ENCODE measurements at places on chromosomes 6 and 20.
A peak's percentile ranks its signal among the peaks of the same experiment; 100 is the strongest.

DNA sequence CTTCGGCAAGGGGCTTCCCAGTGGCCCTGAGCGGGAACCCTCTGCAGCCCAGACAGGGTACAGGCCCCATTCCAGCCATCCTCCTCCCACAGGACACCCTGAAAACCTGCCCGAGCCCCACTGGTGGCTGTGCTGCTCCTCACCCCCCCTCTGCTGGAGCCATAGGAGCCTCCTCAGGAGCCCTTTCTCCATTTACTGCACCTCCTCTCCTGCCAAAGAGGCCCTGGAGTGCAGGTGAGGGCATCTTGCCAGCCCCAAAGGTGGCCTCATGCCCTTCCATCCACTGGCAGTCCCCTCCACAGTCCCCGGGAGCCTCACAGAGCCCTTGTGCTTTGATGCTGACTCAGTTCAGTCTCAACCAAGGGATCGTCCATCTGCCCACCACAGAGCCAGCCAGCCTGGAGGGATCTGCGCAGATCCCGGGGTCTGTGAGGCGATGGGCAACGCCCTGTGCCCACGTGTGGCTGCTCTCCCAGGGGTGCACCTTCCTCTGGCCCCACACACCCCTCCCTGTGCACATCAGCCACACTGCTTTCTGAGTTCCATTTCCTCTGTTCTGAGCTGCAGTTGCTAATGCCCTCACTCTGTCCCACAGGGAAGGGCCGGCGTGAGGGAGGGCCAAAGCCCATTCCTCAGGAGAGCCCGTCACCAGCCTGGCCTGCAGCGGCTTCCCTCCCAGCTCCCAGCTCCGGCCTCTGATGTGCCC lies 228.5 kb downstream of the DLL1 start:
- no peak for DNase-seq

DNA sequence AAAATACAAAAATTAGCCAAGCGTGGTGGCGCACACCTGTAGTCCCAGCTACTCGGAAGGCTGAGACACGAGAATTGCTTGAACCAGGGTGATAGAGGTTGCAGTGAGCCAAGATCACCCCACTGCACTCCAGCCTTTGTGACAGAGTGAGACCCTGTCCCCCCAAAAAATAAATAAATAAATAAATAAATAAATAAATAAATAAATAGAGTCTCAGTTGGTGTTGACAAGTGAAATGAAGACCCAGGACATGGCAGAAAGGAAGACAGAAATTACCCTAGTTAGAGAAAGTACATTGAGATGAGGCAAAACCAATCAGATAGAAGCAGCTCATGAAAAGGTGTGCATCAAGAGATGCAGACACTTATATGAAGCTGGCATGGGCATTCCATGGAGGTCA lies 105.0 kb downstream of the IBTK start:
- no peak for DNase-seq

GRCh38 chr6:41377071-41377470 lies 41.7 kb downstream of the NCR2 start:
- no peak for DNase-seq

DNA sequence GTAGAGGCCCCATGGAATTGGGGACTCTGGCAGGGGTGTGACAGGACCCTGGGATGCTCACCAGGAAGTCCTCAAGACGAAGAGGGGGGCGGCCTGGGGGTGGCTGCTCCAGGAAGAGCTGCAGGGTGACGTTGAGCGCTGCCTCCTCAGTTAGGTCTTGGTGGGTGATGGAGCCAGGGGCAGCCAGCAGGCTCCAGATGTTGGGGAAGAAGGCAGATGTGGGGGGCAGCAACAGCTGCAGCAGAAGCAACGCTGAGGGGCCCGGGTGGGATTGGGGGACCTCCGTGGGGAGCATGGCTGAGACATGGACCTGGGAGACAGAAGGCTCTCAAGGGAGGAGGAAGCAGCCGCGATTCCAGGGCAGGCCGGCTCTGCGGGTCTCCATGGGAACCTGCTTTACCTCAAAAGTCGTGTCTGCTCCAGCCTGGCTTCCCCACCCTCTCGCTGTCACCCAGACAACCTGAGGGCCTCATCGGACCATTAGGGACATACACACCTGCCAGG lies 591 bp downstream of the VWA7 start:
- DNase-seq: no peak

GRCh38 chr6:25991785-25992412 lies 29.3 kb downstream of the TRIM38 start:
- DNase-seq: peak; percentile 68

DNA sequence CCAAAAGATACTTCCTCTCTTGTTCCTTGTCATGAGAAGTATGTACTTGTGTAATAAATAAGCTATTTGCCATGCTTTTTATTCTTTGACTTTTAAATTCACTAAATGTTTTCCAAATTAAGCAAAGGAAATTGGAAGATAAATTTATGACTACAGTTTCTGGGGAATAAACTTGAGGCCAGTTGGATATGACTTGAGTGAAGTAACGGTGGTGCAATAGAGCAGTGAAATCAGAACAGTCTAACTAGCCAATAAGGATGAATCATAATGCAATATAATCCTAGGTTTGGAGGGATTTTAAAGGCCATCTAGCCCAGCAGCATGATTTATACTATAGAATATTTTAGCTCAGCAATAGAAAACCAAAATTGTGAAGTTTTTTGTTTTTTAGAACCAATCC lies 183.8 kb upstream of the TCF21 start:
- no peak for DNase-seq

- no peak for DNase-seq
These were observed 1107.8 kb upstream of the FLRT3 start for GRCh38 chr20:15445056-15445840.

- DNase-seq: no peak
These were observed 24.6 kb downstream of the DLL1 start for GRCh38 chr6:170266061-170266825.

DNA sequence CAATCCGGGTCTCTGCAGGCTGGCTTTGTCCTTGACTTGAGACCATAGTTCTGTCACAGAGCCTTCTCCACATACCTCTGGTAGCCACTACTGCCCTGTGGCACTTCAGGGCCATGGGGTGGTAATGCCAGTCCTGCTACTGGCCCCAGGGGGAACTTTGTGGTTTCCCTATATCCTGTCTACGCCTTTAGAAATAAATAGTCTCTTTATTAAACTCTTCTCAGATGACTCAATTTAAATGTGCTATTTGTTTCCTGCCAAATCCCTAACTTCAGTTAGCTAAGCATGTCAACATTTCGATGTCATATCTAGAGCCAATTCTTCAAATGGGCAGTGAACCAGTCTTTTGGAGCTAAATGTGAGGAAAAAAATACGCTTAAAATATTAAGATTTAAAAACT lies 60.1 kb downstream of the SEL1L2 start:
- no peak for DNase-seq

GRCh38 chr6:13558718-13559117 lies 15.7 kb upstream of the SIRT5 start:
- no peak for DNase-seq

DNA sequence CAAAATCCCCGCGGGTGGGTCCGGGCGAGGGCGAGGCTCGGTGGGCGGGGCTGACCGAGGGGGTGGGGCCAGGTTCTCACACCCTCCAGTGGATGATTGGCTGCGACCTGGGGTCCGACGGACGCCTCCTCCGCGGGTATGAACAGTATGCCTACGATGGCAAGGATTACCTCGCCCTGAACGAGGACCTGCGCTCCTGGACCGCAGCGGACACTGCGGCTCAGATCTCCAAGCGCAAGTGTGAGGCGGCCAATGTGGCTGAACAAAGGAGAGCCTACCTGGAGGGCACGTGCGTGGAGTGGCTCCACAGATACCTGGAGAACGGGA lies 809 bp downstream of the HLA-G start:
- DNase-seq: no peak
